Mucosa of gallbladder (tissue), 1 donor: ENCODE measurements at places on chromosomes 1 and 21.

- DNase-seq = peak; percentile 83
These were observed at the start of gene RAB29 for GRCh38 chr1:205775015-205775716. TSS of gene RAB29 (minus strand) at chr1:205775482. CDS start at chr1:205774956, 526 bp downstream.

- no peak for DNase-seq
These were observed 3.4 kb upstream of the RPE65 start for GRCh38 chr1:68453060-68453670.

DNA sequence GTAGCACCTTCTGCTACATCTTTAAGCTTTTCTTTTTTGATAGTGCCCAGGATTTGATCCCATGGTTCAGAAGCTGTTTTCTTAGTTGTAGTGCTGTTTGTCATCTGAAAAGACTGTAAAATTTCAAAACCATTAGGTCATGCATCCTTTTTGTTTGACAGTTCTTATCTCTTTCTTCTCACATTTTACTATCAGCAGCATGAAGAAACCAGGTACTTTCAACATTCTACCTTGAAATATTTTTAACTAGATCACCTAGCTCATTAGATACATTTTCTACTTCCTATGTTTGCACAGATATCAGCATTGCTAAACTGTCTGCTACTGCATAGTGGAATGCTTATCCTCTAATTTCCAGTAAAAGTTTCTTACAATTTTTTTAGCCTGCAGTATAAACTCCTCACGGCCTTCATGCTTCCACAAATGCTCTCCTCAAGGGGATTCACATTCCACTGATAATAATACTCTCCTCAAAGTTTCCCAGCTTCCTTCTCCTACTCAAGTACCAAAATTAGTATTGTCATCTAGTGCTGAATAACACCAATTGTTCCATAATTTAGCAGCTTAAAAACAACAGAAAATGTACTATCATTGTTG lies 243.9 kb upstream of the ZRANB2 start:
- no peak for DNase-seq

DNA sequence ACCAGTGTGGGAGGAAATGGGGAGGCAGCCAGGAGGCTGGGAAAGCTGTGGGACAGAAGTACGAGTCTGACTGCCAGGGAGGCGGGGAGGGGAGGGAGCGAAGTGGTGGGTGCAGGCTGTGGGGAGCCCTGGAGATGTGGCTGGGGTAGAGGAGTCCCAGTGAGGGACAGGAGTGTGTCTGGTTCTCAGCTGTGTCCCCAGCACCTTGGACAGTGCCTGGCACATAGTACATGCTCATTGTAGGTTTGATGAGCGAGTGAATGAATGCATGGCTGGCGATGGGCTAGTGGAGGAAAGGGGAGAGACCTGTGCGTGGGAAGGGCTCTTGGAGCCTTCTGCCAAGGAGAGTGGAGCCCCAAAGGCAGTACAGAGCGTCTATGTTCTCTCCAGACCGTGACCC lies 104.1 kb downstream of the SIK1 start:
- no peak for DNase-seq
